CD4-positive, alpha-beta T cell treated with Interleukin-2 at 100 ng/mL for 4 hours (primary cell): ENCODE measurements at places on chromosomes 7 and 10.

DNA sequence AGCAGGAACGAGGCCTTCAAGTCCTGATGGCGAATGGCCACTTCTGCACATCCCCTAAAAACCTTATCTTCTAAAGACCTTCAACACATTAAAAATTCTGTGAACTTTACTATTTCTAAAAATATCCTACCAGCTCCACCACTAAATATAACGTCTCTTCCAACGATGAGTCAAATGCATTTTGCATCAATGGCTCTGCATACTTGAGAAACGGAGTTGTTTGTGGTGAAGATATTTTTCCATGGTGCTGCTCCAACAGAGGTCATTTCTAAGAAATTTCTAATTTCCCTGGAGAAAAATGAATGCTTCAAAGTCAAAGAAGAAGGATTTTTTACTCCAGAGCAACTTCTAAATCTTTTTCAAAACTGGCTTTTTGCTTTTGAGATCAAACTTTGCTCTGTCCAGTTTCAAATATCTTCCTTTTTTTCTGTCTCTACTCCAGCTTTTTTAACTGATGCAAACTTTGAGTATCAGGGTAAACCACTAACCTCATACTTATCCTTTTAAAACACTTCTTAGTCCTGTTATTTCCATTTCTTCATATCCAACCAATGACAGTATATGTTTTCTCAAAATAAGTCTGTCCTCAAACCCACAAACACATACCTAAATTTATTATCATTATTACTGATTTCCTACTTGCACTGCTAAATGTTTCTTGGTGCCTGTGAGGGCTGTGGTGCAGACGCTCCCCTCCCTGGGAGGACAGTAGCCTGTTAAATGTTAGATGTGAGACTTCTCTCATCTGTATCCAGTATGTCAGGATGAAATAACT lies 258.1 kb downstream of the KLF6 start:
- no peak for DNase-seq

- no peak for DNase-seq
Measured at GRCh38 chr10:124706462-124707143, 37.6 kb downstream of the FAM53B start.

DNA sequence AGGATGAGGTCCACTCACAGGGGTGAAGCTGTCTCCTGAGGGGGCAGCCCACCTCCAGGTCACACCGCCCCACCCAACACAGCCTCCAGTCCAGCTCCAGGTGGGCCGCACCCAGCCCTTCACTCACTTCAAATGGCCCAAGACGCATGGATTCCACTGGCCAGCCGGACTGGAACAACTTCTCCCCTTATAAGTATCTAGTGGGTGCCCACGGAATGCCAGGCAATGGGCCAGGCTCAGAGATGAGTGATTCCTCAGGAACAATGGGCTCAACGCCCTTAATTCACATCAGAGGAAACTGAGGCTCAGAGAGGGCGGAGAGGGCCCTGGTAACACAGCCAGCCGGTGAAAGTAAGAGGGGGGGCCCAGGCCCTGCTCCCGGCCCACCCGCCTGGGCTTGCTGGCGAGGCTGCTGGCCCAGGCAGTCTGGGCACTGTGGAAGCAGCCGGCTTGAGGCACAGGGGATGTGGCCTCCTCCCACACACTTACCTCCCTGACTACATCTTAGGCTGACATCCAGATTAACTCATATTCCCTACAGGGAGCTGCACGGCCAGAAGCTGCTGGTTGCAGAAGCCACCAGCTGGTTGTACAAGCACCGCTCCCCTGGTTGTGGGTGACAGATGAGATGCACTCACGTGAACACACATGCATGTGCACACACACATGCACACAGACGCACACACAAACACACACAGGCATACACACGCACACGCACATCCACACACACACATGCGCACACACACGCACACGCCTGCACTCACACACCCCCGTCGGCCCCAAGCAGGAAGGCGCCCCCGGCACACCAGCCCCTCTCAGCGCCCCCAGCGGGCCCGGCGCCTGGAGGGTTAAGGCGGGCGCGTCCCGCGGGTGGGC lies 1.0 kb upstream of the FAM20C start:
- DNase-seq, result no peak

- DNase-seq, result peak; percentile 12
Measured at GRCh38 chr7:112790586-112791003, 402 bp upstream of the TMEM168 start.

DNA sequence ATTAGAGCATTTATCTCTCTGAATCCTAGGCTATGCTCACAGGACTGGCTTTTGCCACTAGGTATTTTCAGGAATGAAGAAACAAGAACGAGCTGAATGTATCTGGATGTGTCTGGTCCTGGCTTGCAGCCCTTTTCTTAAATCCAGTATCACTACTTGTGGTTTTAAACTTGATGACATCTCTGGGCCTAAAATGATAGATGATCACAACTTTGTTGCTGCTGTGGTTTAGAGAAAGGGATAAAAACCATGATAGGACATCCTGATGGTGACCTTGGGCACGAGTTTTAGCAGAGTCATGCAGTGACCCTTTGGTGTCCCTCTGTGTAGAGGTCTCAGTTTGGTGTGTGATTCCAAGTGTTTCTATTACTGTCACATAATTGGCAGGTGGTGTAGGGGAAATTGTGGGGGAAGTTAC lies 31.7 kb upstream of the SEMA3C start:
- DNase-seq, result no peak

DNA sequence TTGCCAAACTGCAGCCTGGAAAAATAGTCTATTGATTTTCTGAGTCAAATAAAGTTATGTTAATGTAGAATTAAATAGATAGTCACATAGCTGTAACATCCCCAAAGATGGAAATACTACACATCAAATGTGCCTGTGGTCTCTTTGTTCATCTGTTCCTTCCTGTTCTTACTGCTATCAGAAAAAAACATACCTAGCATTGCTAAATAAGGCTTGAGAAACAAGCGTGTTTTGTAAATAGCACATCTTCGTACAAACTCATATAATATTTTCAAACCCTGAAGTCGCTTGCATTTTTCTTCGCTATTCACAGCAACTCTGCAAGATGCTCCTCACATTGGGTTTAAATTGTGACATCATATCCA lies 116.1 kb downstream of the KLF6 start:
- DNase-seq, result peak; percentile 56

DNA sequence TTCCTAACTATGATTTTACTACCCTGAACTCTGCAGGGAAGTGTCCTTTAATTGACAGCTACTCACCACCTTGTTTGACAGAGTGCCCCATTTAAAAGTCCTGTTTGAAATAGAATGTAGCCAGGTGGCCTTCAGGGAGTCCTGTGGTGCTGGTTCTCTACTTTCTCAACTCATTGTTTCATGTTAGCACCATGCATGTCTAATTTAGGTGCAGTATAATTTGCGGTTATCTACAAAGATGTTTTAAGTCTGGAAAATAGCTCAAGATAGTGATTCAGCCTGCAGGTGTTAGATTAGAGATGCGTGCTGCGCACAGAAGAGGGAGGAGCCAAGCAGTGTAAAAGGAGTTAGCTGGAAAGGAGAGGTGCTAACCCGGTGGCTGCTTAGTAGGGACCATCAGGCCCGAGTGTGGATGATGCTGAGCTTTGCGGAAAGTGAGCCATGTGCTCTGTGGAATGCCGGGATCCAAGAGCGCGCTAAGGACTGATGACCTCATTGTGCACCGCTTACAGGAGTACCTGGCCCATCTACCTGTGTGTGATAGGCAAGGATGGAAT lies 1.2 kb downstream of the CCM2 start:
- DNase-seq, result peak; percentile 83

GRCh38 chr7:23628370-23628769 lies 31.2 kb downstream of the CCDC126 start:
- DNase-seq, result no peak

- no peak for DNase-seq
Measured at GRCh38 chr7:137846827-137847567, at the start of gene DGKI. DGKI (minus strand) TSS chr7:137846974.

DNA sequence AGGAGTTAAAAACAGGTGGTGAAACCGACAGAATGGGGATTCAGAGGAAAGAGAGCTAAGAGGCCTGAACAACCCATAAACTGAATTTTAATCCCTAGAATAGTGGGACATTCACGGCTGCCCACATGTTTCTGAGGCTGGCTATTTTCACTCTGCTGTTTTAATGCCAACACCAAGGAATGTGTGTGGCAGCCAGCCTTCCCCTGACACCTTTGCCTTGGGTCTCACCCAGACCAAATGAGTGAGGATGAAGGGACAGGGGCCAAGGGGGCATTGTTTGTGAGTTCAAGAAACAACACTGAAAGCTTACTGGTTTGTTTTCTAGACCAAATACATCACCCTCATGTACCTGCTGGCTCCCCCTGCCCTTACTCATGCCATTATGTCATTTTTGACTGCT lies 164.3 kb downstream of the JAZF1 start:
- DNase-seq, result no peak
